K562 (cell line): ENCODE measurements at places on chromosomes 1 and 21.

DNA sequence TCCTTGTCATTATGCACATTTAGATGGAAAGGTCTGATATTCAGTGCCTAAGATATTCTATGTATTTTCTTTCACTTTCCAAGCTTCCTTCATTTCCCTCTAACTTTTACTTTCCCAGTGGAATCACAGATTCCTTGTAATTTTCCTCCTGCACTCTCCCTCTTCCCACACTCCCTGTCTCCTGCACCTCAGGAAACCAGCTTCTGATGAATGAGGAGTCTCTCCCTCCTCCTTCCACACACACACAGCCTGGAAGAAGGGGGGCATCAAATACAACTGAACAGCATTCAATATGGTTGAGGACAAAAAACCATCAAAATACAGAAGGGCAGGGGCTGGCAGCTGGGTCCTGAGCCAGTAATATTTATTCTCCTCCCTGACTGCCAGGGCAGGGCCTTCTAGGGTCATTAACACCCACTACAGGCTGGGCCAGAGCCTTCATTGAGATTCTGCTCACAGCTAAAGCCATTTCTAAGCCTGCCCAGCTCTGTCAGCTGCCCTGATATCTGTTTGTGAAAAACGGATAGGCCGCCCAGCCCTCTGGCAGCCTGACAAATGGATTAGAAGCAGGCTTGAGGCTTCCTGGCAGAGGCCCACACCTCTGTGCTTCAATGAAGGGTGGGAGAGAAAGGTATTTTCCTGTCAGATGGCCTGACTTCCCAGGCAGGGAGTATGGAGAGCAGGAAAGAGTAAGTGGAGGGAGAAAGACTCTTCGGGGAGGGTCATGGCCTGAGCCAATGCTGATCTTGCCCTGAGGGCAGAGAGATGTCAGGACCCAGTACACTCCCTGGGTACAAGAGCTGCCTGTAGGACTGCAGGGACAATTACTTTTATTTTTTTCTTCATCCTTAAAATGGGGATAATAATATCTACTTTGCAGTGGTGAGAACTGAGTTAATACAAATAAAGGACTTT, 138.9 kb upstream of the SPATA6 start:
- no peak for DNase-seq

DNA sequence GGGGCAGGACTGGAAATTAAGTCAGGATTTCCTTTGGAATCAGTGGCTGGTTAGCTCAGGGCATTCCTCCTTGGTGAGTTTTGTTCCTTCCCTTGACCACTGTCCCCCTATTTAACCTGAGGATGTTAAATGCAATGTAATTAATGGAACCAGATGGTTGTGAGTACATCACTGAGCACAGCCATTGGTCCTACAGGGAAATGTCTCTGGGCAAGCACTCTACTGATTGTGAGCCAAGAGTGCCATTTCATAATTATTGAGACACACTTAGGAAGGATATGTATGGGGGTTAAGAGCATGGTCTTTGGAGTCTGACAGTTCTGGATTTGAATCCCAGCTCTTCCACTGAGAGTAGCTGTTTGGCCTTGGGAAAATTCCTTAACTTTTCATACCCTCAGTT, 74.4 kb downstream of the SPAG17 start:
- DNase-seq = no peak

- DNase-seq = no peak
Observed at GRCh38 chr1:115802416-115802815, 33.9 kb upstream of the CASQ2 start.

DNA sequence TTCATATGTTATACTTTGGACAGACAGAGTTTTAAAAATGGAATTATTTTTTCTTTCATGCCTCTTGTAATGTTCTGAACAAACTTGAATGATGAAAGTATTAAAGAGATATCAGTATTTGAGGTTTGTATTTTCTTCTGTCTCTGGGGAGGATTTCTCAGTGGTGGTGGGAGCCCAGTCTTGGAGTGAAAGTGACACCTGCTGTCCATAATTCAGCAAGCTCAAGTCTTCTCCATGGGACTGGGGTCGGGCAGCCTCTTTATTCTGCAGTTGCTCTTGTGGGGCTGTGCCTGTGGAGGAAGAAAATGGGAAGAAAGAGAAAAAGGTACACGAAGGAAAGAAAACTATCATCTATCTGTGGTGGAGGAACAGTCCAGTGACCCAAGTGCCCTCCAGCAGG, 56.1 kb downstream of the SMYD2 start:
- no peak for DNase-seq

DNA sequence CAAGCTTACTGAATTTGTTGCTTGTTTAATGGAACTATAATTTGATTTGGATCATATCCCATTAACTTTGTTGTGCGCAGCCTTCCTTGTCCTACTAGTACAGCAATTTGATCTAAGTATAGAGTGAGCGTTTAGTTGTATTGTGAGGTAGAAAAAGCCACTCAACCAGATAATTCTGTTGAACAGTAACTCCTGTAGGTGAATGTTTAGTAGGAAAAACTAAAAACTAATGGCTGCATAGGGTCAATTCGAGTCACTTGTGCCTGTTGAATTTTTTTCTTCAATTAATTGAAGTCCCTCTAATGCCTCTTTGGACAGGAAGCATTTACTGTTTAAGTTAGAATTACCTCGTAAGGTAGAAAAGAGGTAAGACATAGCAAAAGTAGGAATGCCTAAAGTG, 15.0 kb upstream of the EPHX1 start:
- DNase-seq = no peak

DNA sequence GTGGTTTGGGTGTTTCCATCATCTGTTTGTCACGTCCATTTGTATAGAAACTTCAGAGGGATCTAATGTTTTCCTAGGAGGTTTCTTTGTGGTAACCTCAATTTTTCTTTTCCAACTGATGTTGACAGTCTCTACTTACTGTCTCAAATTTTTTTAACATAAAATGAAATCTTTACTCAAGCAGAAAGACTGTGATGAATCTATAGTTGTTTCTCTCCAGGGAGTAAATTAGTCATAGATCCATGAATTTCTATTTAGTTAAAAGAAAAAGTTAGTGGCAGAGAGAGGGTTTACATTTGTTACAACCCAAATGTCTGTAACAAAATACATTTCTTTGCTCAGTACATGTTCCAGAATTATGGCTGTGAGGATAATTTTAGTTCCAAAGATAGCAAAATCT, 161.6 kb downstream of the DISP1 start:
- no peak for DNase-seq

DNA sequence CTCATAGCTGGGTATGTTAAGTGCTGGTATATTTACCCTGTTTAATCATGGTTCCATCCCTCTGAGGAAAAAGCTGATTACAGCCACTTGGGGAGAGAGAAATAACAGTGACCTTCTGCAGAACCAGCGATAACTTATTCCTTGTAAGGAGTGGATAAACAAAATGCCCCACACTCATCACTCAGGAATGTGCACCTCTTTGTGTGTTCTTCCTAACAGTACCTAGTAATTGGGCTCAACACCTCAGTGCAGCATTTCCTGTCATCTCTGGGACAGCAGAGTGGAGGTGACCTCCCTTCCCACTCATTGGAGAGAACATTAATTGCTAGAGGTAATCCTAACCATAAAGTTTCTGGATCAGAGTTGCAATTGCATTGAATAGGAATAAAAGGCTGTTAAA, 112.5 kb upstream of the F3 start:
- DNase-seq = no peak

DNA sequence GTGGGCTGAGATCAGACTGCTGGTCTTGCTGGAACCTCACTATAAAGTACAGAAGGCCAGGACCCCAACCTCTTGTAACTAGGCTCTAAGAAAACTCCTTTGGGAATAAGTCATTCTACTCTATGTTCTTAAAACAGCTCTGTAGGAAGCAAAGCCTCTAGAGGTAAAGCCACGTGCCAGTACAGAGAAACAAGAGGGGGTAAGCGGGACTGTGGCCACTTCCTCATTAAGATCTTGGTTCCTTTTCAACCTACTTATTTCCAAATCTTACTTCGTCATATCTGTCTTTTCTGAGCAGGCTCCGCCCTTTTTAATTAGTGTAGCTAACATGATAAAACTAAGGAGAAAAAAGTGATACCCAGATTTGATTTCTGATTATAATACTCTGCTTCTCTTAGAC, 3.8 kb downstream of the NCSTN start:
- no peak for DNase-seq

- DNase-seq = no peak
Observed at GRCh38 chr1:4674676-4675075, 20.3 kb downstream of the AJAP1 start.

GRCh38 chr1:147142886-147143285, 29.4 kb downstream of the PRKAB2 start:
- DNase-seq = no peak

DNA sequence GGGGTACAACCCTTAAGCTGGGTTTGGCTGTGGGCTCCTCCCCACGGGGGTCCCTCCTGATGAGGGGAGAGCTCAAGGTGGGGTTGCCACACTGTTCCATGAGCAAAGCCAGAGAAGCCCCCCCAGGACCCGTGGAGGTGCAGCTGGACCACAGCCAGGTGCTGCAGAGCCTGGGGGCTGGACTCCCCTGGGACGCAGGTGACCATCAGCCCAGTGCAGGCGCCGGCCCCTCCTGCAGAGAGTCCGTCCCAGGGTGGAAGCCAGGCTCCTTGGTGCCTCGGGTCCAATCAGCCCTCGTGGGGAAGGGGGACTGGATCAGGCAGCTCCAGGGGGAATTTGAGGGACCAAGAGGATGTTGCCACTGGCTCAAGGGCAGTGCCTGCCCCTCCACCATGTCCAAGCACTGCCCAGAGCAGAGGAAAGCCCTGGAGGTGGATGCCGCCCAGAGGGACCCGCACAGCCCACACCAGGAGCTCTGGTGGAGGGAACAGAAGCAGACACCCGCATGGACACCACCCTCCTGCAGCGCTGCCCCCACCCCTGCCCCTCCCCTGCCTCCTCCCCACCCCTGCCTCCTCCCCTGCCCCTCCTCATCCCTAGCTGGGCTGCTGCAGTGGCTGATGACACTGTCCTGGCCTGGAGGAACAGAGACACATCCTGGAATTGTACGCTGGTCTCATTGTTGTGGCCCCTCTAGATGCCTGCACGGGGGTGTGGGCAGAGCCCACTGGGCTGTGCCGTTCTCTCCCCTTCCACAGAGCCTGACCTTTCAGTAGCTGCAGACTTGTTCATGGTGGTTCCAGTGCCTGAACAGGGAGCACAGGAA, 30.8 kb upstream of the COL18A1 start:
- DNase-seq = no peak

DNA sequence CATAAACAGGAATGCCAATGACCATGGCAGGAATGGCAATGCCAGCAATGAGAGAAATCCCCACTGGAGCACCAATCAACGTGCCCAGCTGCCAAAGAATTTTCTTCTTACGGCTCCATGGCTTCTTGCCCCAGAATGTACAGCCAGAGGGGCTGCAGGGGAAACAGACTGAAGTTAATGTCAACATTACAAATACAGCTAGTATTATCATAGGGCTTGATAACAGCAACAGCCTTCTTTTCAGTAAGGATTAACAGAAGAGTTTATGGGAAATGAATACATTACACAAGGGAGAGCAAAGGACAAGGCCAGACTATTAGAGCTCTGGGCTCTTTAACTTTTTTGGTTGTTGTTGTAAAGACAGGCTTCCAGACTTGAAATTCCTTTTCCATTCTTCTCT, 18.2 kb downstream of the RNF19B start:
- no peak for DNase-seq

DNA sequence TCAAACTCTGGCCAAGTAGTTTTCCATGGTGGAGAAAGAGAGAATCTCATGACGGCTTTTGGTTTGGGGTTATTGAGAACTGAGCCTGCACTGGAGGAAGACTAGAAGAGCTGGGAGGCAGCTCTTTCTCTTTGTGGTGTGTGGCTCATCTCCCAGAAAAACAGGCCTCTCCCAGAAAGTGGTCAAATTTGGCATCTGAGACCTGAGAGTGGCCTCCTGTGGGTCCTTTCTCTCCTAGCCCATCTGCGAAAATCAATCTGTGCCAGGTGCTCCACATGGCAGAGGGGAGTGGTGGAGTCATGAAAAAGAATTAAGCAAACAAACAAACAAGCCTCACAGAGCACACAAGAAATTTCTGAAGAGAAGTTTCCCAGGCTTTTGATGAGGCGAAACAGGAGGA, 305.0 kb downstream of the ST6GALNAC3 start:
- no peak for DNase-seq

DNA sequence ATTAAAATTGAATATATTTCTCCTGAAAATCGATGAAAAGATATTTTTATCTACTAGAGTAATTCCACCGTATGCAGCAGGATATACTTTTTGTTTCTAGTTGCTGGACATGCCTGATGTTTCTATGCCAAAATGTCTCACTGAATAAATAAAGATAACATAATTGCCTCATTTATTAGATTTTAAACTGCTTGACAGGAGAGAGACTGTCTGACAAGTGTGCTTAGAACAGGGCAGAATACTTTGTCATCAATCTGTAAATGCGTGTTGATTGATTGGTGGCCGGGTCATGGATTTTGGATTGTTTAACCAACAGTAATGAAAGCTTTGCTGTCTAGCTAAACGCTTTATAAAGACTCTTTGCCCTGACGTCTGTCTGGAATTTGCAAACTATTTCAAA, 339.0 kb downstream of the CHRM3 start:
- no peak for DNase-seq

- DNase-seq = no peak
Observed at GRCh38 chr1:179805291-179806195, 62.5 kb downstream of the FAM163A start.

DNA sequence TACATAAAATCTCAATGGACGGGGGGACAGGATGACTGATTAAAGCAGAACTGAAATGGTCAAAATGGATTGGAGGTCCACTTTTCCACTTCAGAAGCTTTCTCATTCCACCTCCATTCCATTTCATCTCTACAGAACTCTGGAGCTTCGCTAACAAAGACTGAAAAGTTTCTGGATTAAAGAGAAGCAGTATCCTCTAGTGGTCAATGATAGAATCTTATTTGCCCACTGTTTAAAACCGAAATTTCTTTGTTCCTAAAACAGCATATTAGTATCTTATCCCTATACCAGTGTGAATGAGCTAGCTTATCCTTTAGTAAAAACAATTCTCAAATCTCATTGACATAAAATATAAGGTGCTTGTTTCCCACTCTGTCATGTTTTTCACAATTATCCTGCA, 890.6 kb downstream of the KCNT2 start:
- DNase-seq = no peak

- DNase-seq = peak; percentile 57
Observed at GRCh38 chr1:247054992-247055415, 23.6 kb downstream of the ZNF670 start.

GRCh38 chr1:204520834-204521709, 4.9 kb downstream of the MDM4 start:
- no peak for DNase-seq
